ENCODE measurements at places on chromosomes 1 and 21.

DNA sequence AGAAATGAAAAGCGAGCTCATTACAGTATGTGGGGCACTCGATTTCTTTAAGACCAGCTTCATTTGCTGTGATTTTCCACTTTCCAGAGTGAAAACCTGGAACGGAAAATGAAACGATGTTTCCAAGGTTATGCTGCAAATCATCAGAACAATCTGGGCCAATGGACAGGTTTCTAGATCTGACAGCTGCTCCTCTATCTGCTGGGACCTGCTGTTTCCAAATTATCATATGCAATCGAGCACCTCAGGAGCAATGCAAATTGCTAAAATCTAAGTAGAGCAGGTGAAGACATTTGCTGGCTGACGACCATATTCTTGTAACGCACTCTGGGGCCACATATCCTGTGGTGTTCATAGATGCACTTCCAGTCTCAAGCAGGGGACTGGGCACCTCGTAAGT, 39.7 kb upstream of the TIAM1 start:
- no peak for DNase-seq

- no peak for DNase-seq
These were observed 33.5 kb upstream of the PIGV start for GRCh38 chr1:26754086-26754874.

- DNase-seq: no peak
These were observed 65.1 kb downstream of the CLSTN1 start for GRCh38 chr1:9758559-9759121.

GRCh38 chr1:211478801-211479578, 13.0 kb downstream of the RD3 start:
- no peak for DNase-seq

DNA sequence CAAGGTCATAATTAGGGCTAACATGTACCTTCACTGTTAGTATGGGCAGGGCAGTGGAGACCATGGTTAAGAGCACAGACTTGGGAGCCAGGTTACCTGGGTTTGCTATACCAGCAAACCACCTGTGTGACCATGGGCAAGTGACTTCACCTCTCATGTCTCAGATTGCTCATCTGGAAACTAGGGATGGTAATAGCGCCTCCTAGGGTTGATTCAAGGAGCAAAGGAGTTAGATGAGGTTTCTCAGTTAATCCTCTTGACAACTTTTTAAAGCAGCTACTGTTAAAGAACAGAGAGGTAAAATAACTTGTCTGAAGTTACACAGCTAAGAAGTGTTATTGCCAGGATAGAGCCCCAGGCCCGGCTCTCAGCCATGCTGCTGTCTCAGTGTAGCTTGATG, 790 bp upstream of the MATN1 start:
- no peak for DNase-seq

DNA sequence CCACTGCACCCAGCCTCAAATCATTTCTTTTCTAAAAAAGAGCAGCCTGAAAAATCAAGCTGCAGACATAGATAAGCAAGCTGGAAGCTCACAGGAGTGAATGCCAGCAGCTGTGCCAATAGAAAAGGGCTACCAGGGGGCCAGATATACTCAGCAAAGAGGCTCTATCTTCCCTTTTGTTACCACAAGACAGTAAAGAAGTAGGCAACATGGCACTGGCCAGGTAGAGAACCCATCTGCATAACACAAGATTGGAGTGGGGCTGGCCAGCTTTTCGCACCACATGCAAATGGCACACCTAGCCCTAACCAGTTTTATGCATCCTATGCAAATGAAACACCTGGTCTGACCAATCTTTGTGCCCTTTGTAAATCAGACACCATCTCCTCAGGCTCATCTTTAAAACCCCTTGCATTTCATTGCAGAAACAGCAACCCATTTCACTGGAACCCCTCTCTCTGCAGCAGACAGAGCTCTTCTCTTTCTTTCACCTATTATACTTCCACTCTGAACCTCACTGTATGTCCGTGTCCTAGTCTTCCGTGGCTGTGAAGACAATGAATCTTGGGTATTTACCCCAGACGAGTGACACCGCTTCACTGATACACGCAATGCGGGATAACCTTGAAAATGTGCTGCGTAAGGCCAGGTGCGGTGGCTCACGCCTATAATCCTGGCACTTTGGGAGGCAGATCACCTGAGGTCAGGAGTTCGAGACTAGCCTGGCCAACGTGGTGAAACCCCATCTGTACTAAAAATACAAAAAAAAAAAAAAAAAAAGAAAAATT, 15.1 kb downstream of the CASP9 start:
- no peak for DNase-seq

DNA sequence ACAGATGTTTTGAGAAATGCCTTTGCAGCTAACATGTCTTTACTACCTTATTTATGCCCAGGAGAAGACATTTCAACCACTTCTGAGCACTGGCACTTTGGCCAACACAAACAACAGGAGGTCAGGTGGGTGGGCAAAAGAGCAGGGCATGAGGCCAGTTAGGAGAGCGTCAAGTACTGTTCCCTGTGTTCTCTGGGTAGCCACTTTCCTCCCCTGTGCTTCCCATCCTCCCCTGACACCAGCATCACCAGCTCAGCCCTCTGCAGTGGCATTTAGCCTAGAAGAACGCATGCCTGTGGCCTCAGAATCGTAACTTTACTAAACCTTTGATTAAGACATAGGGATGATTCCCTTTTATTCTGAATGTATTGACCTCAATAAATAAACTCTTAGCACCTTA, 18.3 kb downstream of the BTG2 start:
- DNase-seq: no peak

GRCh38 chr1:28441674-28442073, 64.2 kb upstream of the RCC1 start:
- DNase-seq: no peak

- peak; percentile 7 for DNase-seq
These were observed 218.9 kb downstream of the CRB1 start for GRCh38 chr1:197486946-197487345.
